ENCODE measurements at places on chromosomes 6 and 20.

DNA sequence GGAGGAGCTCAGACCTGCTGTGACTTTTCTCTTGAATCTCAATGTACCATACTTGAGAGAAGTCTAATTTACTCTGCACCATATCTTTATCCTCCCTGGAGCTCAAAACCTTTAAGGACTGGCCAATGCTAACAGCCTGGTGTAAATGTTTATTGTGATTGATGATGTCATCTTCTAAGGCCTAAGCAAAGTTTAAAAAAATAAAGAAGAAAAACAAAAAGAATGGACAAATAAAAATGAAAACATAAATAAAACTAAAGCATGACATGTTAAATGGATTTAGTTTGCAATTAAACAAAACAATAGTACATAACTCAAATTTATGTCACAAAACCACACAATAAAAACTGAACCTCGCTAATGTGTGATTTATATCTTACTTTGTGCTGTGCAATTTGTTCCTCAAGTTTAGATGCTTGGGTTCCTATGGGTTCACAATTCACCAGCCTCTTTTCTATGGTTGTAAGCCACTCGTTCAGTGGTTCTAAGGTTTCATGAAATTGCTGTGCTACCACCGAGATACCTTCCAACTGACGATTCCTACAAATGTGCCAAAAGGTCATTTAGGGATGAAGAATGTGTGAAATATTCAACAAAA lies 113.0 kb downstream of the DST start:
- DNase-seq = no peak

DNA sequence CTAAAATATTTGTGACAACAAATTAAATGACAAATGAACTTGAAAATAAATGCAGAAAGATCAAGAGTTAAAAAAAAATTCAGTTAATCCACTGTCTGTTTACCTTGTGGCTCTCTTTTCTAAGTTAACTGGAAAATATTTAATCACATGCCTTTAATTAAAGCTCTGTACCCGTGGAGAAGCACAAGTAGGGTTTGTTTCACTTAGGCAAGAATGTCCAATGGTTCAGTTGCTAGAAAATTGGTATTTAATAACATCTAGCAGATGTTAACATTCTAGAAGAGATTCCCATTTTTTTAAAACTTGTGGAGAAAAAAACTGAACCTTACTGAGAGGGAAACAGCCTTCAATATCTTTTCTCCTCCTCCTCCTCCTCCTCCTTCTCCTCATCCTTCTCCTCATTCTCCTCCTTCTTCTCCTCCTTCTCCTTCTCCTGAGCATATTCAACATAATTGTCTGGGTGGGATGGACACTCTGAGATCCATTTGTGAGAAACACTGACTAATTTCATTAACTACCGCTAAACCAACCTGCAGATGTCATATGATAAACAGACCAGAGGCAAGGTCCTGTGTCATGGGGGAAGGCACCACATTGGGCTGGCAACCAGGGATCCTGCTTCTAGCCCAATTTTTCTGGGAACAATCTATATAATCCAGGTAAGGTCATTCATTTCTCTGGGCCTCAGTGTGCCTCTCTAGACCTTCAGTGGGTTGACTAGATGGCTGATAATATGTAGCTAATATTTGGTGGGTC lies 44.1 kb upstream of the AKIRIN2 start:
- DNase-seq = no peak

DNA sequence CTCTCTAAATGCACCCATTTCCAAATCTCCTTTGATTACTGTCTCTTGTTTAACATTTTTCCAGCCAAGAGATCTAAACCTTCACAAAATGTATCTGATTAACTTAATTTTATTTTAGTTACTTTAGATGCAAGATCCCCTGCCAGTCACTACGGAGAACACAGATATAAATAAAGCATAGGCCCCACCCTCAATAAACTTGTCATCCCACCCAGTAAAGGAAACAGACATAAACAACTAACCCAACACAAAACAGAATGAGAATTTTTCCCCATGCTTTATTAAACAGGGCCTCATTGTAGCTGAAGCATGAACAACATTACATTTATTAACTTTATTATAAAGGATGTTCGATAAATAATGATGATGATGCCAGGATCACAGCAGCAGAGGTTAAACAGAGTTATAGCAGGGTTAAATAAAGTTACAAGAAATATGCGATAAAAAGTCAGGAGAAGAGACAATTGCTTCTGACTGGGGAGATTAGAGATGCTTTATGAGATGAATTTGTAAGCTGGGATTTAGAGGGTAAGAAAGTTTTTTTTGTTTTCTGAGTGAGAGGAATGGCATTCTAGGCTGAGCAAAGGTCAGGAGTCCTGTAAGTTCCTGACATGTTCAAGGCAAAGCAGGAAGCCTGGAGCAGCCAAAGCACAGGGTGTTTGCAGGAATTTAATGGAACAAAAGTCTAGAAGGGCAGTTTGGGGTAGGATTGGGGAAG lies 41.1 kb downstream of the TFAP2A start:
- DNase-seq = no peak

- no peak for DNase-seq
Measured at GRCh38 chr6:135637701-135638100, 140.2 kb upstream of the AHI1 start.

DNA sequence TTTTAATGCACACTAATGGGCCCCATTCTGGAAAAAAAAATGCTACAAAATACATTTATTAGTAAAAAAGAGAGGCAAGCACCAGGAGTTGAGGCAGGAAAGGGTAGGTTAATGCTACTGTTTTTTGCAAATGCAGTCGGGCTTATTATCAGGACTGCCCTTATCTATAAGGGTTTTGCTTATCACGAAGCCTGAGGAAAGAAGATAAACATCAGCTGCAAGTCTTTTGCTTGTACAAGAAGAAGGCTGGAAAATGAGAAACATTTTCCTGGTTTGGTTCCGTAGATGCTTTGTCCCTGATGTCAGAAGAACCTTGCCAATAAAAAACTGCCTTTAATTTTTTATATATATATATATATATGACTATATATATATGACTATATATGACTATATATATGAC lies 189.3 kb upstream of the VGLL2 start:
- no peak for DNase-seq

DNA sequence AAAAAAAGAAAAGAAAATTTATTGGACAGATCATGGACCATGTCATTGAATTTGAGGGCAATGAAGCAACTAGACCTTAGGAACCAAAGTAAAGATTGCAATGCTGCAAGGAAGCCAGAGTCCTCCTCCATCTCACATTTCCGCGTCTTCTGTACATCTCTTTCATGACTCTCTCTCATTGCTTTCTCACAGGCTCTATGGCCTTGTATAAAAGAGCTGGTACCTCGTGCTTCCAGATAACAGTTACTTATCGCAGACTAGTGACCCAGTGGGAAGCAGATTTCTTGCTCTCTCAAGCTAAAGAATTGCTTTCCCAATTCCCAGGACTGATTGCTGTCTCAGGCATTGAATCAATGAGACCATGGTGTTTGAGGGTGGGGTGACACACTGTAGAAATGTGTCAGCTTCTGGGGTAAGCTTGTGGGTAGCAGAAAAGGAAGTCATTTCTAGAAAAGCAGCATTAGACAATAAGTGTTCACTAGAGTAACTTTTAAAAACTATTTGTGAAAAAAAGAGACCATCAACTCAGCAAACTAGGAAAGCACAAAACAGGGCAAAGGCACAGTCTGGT lies 635.3 kb downstream of the UTRN start:
- DNase-seq = no peak

GRCh38 chr20:53852691-53853090 lies 217.7 kb downstream of the BCAS1 start:
- no peak for DNase-seq

DNA sequence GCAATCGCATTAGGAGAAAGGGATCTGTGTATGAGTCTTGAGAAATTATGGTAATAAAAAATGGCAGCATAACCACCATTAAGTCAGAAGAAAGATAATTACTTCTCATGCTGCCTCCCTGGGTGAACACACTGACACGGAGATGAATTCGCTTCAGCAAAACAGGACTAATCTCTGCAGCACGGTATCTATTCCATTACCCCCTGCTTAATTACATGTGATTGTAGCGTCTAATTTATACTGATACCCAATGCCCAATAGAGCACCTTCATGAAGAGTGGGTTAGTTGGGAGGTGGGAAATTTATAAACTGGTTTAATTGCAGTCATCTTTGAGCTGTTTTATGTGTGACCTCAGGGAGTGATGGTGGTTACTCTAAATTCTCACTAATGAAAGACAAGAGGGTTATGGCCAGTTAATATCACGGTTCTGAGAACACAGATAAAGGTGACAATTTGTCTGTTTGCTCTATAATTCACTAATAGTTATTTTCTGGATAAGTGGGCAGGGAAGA lies 476.2 kb upstream of the SULF2 start:
- DNase-seq = no peak

GRCh38 chr20:50844430-50845100 lies 49.7 kb downstream of the BCAS4 start:
- no peak for DNase-seq

DNA sequence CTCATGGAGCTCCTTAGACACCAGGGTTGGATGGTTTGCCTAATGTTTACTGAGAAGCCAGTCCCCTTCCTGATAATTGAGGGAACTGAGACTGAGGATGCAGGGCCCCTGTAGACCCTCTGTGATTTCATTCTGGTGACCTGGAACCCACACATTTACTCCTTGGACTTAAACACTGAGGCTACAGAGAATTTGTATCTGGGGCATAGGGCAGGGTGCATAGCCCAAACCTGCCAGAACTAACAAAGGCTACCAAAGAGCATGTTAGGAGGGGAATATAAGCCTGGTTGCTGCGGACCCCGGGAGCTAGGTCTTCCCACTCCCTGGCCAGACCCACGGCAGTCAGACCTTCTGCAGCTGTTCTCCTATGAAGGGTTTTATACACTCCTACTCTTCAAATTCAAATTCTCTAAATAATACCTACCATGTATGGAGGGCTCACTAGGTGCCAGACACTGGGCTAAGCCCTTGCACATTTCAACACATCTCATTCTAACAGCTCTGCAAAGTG lies 19.7 kb downstream of the DAAM2 start:
- DNase-seq = no peak

- DNase-seq = no peak
Measured at GRCh38 chr20:20664795-20665589, 47.5 kb downstream of the RALGAPA2 start.

DNA sequence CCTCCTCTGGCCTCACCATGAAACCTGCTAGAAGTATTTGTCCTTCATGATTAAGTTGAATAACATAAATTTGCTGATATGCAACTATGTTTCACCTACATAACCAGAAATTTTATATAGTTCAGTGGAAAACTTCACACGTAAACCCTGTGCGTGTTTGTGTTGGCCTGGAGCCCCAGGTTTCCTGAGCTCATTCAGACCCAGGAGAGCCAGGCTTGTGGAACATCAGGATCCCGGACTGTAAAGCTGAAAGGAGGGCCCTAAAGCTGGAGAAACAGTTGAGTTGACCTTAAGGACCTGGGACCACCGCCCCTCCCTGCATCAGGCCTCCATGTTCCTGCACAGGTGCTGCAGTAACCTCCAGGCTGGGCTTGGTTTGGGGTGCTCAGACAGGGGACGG lies 3.1 kb upstream of the SPATS1 start:
- no peak for DNase-seq

DNA sequence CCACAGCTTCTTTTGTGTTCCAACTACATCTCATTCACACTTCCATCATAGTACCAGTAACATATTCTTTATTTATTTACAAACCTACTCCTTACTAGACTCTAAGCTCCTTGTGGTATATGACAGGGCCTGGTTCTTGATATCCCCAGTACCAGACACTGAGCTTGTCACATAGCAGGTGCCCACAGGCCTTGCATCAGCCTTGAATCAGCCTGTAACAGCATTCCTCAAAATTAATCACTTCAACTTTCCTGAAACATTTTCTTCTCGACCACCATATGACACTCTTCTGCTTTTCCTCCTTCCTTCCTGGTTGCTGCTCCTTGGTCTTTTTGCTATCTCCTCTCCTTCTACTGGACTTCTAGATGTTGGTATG lies 24.7 kb upstream of the SRPK1 start:
- DNase-seq = no peak

- no peak for DNase-seq
Measured at GRCh38 chr20:32527447-32528055, 57.6 kb downstream of the NOL4L start.

DNA sequence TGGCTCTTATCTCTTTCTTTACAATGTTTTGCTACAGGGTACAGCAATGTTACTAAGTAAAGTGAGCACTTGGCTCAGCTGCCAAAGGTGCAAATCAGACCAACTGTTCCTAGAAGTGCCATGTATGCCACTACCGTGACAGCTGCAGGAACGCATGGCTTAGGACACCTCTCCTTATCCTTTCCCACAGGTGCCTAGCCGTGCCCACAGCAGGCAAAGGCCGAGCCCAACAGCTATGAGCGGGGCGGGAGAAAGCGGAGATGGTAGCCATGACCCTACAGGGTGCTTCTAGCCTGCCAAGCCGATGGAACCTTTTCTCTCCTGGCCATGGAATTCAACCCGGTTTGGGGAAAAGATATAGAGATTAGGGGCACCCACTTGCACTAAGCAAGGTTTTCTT lies 97.1 kb downstream of the FAXC start:
- no peak for DNase-seq

DNA sequence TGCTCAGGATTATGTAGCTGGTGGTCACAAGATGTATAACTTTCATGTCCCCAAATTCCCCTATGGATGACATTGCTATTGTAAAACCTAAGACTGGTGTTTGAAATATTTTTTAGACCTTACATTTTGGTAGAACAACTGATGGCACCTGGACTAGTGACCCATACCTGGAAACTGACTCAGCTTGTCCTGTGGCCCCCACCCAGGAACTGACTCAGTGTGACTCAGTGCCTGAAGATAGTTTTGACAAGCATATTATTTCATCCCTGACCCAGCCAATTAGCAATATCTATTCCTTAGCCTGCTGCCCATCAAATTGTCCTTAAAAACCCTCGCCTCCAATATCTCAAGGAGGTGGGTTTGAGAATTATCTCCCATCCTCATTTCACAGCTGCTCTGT lies 90.9 kb upstream of the GRIK2 start:
- no peak for DNase-seq

GRCh38 chr20:14208956-14209355 lies 128.5 kb downstream of the FLRT3 start:
- no peak for DNase-seq

- no peak for DNase-seq
Measured at GRCh38 chr6:18099511-18099910, 23.0 kb downstream of the NHLRC1 start.

- DNase-seq = no peak
Measured at GRCh38 chr6:169891846-169892245, 140.4 kb downstream of the ERMARD start.

Measured in activated CD8-positive, alpha-beta memory T cell treated with anti-CD3 and anti-CD28 coated beads for 1 hour (primary cell).